Activated CD4-positive, CD25-positive, alpha-beta regulatory T cell (primary cell): ENCODE measurements at places on chromosomes 1 and 21.

DNA sequence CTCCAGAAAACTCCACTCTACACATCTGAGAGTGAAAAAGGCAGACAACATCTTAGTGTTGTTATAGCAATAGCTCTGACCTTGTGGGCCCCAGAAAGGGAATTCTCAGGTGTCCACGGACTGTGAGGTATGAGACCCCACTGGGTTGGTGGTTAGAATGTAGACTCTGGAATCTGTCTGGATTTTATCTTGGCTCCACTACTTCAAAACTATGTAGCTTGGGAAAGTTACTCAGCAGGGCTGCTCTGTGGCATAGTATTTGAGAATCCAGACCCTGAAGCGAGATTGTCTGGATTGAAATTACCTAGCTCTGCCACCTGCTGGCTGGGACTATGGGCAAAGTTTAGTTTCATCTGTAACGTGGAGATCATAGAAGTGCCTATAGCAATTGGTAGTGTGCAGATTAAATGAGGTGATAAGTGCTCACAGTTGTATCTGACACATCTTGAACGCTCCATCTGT lies 25.8 kb downstream of the PRDM2 start:
- DNase-seq: peak; percentile 10

DNA sequence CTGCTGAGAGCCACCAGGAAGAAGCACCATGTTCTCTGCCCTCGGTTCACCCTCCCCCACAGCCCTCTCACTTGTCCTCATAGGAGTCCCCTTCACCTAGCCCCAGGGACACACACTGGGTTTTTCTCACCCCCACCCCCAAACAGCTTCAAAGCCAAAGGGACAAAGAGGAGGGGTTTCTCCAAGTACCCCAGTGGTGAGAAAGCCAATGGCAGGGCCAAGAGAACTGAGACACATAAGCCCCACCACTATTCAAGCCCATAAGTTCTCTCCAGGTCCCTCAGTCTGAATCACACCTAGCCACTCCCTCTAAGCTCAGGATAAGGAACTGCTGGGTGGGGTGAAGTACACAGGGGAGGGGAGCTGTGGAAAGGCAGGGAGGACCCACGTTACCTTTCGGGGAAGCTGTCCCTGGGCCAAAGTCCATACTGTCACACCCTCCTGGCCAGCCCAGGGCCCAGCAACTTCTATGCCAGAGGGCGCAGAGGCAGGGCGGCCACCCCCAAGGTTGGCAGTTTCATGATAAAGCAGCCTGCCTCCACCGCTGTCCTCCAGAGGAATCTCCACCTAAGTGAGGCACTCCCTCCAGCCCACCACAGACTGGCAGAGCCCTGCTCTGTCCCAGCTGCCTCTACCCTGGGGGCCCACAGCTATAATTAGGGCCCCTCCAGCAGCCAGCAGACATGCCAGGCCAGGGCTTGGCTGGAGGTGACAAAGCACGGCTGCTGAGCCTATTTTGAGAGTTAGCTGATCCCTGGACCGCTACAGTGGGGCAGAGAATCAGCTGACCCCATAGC lies 39.0 kb upstream of the PPP1R15B start:
- DNase-seq: no peak

DNA sequence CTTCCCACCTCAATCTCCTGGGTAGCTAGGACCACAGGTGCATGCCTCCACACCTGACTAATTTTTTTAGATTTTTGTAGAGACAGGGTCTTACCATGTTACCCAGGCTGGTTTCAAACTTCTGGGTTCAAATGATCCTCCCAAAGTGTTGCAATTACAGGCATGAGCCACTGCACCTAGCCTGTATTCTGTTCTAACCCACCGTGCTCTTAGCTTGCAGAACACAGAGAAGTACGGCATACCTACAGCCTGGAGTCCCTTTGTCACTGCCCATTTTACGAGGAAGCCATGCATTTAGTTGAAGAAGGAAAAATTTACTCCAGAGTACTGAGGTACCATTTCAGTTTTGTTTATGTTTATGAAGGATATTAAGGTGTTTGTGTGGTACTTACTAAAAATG lies 29.7 kb upstream of the NEXN start:
- DNase-seq: no peak

DNA sequence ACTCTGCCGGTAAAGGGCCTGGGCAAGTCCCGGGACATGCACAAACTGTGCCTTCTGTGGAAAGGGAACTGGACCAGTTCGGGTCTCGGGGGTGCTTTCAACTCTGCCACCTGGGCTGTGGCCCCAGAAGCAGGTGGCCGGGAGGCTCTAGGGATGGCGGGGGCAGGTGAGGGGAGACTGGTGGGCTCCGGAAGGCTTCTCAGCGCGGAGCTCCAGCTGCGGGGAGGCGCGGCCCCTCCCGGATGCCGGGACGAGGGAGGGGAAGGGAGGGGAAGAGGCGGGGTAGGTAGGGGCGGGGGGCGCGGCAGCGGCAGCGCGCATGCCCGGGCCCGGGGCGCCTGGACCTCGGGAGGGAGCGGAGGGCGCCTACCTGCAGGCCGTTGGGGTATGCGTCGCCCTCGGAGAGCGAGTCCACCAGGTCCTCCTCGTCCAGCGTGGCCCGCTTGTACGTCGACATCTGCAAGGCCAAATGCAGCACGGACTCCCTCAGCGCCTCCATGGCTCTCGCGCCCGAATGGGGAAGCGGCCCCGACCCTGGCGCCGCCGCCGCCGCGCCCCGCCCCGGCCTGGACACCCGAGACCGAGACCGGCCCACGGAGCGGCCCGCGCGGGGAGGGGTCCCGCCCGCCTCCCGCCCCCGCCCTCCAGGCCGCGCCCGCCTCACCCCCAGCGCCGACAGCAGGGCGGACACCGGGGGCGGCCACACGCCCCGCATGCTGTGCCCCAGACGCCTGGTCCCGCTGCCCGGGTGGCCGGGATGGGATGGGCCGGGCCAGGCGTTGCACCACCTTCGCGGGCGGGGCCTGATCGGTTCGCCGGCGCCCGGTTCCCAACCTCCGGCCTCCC lies at the start of gene ECE1:
Gene ECE1, minus strand, starts transcription at position 764 of the 846 bp plus-strand sequence. Its CDS starts 49 bp downstream, at position 715.
- peak; percentile 11 for DNase-seq

- DNase-seq: no peak
Measured at GRCh38 chr1:61171974-61172373, 89.6 kb downstream of the NFIA start.

GRCh38 chr1:44964396-44964795 lies 22.0 kb downstream of the EIF2B3 start:
- no peak for DNase-seq

DNA sequence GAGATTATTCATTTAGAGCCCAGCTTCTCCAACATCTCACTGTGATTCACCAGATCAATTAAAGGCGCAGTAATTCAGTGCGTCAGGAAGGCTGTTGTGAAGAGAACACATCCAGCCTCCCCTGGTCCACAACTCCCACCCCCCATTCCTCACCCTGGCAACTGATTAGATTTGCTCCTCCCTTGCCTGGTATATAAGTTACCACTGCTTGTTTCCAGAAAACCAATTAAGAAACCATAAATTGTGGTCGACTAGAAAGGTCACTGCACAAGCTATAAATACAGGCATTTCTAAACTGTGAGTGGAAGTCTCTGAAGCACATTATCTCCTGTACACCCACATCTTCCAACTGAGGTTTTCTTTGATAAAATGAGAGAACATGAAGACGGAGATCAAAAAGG lies 41.9 kb downstream of the FAM163A start:
- no peak for DNase-seq

GRCh38 chr1:156727926-156728598 lies at the start of gene METTL25B:
Gene METTL25B, plus strand, starts transcription at chr1:156728469. Its CDS starts 636 bp downstream, at chr1:156729105.
- peak; percentile 69 for DNase-seq

- no peak for DNase-seq
Measured at GRCh38 chr21:36976882-36977651, 10.6 kb upstream of the HLCS start.
